ENCODE measurements at places on chromosomes 1 and 21.
A peak's percentile ranks its signal among the peaks of the same experiment; 100 is the strongest.

DNA sequence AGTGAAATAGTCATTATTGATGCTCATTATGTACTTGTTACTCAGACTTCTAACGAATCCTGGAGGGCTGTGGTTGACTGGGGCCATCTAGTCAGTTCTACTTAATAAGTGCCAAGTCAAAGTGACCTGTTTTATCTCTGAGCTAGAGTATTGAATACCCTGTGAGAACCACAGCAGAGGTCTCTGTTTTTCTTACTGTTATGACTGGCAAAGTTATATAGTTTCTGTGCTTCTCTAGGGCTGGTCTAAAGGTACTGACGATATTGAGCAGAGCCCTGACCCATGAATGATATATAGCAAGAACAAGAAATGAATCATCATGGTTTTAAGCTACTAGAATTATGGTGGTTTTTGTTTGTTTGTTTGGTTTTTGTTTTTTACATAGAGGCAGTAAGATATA is 555.8 kb downstream of the PLA2G4A start:
- DNase-seq = no peak

- no peak for DNase-seq
Observed at GRCh38 chr1:233333086-233333485, 5.6 kb downstream of the MAP3K21 start.

DNA sequence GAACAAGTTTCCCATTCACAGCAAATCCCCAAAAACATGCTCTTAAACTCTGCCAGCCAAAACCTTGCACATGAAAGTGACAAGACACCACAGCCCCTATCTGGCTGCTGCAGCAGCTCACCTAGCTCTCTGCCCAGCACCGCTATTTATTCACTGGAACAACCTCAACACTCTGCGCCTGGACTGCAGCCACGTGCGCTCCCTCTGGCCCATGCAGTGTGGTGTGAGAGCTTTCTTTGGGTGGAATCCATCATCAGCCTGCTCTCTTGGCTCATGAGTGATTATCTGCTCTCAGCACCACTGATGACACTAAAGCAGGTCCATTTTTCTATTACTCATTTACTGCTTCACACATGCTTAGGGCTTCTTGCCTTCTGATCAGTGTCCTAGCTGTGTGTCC is 11.4 kb downstream of the KCNJ6 start:
- DNase-seq = no peak

- DNase-seq = no peak
Observed at GRCh38 chr1:177246710-177247580, 76.2 kb downstream of the BRINP2 start.

DNA sequence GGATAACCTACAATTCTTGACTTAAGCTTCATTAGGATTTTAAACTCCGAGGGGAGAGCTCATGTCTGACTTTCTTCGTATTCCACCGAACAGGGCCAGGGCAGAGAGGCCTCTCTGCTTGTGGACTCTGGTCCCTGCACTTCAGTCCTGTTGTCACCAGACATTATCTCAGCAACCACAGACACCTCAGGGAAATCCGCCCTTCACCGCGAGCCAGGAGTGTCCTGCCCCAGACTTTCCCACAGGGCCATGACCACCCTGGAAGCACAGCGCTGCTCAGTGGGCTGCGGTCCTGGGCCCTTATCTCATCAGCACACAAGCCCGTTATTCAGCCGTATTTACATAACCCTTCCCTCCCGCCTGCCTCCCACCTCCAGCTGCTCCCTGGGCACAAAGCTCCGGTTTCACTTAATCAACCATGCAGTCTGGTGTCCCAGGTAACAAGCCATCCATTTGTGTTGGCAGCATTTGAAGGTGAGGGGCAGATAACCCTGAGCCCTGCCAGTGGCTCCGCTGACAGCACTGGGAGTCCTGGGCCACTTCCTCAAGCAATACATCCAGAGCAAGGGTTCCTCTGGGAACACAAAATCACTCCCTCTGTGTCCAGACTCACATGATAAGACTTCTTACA is 122.8 kb upstream of the RAB4A start:
- no peak for DNase-seq

DNA sequence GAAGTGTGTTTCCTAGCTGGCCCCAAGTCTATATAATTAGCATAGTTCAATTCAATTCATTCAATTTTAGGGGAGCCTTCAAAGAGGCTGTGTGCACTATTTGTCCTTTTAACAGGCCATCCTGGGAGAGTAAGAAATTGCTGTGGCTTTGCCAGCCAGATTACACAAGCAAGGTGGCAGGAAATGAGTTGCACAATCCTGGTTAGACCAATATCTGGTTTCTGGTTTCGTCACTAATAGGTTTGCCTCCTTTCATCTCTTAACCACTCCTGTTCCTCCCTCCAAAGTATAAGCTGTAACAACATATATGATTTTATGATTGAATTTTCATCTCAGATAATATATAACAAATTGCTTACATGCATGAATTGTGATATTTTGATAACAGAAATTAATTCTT is 84.1 kb upstream of the NEGR1 start:
- DNase-seq = peak; percentile 4

DNA sequence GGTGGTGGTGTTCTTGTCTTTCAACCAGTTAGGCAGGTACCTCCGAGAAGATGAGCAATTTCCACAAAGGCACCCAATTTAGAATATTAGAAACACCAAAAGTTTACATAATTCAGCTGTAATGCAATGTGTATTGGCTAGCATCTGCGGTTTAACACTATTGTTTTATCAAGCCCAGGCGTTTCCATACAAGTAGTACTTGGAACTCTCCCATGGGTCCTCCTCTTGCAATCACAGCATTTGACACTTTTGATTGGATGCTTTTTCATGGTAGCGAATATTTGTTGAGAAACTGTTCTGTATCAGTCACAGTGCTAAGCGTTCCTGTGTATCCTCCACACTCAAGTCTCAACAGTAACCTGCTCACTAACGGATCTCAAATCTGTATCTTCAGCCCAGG is 20.1 kb upstream of the MAP1LC3C start:
- DNase-seq = no peak

DNA sequence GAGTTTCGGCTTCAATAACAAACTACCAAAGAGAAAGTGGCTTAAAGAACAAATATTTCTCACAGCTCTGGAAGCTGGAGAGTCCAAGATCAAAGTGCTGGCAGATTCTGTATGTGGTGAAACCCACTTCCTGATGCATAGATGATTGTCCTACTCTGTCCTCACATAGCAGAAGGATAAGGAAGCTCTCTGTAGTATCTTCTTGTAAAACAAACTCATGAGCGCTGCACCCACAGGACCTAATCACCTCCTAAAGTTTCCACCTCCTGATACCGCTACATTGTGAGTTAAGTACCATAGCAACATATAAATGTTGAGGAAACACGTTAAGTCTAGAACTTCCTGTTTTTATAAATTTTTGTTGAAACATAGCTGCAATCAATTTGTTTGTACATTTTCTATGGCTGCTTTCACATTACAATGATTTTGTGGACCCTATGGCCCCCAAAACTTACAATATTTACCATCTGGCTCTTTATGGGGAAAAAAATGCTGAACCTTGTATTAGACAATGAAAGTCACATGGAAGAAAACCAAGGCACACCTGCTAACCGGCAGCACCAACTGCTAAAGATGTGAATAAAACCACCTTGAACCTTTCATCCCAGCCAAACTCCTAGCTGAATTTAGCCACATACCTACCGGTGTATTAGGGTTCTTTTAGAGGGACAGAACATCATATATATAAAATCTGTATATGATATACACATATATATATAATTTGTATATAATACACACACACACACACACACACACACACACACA is 1423.4 kb downstream of the NCAM2 start:
- DNase-seq = no peak

- peak; percentile 56 for DNase-seq
Observed at GRCh38 chr1:198212675-198213074, 55.9 kb downstream of the NEK7 start.

DNA sequence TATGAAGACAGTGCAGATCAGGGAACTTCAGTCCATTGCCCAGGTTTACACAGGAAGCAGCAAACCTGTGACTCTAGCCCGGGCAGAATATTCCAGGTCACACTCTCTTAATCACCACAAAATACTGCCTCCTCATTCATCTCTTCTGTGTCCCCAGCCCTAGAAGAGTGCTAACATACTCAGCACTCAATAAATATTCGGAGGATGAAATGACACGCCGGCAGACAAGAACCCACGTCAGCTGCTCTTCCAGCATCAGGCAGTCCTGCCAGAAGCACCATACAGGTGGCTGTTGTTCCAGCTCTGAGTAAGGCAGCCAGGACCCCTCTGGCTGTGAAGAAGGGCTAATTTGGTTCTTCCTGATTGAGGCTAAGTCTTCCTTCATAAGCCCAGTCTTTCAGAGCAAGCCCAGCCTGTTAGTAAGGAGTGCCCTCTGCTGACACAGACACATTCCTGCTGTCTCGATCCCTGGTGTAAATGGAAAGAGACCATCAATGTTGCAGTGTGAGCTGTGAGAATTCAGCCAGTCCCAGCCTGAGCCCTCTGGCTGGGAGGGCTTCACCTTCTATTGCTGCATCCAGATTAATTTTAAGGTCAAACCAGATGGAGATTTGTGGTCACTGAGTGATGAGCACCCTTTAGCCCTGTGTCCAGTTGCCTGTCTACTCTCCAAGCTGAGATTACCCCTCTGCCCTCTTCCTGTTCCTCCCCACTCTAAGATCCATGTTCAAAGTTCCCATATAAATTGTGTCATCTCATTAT is 45.0 kb upstream of the KIRREL1 start:
- peak; percentile 16 for DNase-seq

- DNase-seq = no peak
Observed at GRCh38 chr21:42248783-42249597, 30.1 kb downstream of the ABCG1 start.

DNA sequence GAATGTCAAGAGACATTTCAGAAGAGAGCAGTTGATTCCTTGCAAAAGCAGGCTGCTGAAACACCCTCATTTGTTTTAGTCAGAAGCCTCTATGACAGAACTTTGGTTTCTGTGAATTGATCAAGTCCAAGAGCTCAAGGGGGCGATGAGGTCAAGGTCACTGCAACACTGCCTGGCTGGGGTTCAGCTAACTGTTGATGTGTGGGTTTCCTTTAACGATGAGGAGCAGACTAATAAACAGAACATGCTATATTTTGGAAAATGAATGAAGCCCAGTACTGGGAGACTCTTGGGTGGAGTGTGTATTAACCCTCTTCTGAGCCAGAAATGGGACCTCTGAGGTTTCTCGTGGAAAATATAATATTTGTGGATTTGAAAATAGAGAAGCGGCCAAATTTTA is 109.3 kb downstream of the ZC3H11B start:
- DNase-seq = no peak

DNA sequence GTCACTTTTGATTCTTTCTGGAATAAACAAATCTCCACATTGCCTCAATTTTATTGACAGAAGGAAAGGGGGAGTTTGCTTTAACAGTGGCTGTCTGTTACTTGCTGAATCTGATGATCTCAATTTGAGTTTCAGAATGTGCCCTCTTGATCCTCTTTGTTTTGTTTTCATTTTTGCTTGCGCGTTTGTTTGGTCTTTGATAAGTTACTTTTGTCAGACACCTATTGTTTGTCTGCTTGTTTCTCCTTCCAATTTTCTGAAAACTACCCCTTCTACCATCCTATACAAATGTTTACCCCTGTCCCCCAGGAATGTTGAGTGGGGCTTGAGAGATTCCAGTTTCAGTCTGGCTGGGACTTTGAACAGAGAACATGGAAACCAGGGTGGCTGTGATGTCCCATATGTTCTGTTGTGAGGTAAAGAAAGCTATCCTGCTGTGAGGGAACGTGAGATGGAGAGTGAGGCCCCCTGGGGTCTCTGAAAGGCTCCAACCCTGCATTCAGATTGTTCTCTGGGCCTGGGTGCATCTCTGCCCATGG is 11.8 kb upstream of the XCL2 start:
- no peak for DNase-seq

GRCh38 chr1:119471566-119471965 is 35.4 kb upstream of the HSD3B1 start:
- no peak for DNase-seq

DNA sequence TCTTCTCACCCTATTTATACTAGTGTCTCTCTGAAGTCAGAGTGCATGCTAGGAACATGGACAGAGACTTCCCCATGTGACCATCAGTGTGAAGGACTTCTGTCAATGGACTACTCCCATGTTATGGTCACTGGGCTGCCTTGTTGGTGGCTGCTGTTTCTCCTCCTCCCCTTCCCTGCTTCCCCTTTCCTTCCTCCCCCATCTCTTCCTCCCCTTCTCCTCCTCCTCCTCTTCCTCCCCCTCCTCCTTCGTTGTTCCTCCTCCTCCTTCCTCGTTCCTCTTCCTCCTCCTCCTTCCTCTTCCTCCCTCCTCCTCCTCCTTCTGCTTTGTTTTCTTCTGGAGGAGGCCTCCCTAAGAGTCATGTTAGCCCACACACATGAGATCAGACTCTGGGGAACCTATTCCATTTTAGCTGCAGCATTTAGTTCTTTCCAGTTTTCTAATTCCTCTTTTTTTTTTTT is 35.8 kb downstream of the IER5 start:
- no peak for DNase-seq

GRCh38 chr1:100147875-100148274 is 14.9 kb downstream of the TRMT13 start:
- DNase-seq = no peak

DNA sequence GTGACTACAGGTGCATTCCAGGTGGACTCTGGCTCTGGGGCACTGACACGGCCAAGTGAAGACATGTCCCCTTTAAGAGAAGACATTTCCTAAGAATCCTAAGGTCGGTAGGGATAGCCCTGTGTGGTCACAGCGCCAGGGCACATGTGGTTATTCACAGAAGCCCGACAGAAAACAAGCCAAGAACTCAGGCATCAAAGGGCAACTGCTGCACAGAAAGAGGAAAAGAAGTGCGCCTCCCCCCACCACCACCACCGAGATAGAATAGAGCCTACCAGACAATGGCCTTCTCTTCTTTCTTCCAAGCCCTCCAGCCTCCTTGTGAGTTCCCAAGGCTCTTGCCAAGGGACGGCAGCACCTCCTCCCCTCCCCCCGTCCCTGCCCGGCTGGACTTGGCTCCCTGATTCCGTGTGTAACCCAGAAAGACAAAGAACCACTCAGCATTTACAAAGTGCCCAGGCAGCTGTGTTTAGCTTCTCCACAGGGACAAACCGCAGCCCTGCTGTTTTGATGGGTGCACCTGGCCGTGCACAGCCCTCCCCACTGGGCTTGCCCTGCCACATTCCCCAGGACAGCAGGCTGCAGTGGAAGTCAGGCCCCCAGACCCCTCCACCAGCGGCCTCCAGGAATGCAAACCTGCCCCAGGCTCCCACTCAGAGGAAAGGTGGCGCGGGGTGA is 30.2 kb downstream of the TMPRSS2 start:
- no peak for DNase-seq

GRCh38 chr1:223222377-223222776 is 79.3 kb upstream of the TLR5 start:
- no peak for DNase-seq

DNA sequence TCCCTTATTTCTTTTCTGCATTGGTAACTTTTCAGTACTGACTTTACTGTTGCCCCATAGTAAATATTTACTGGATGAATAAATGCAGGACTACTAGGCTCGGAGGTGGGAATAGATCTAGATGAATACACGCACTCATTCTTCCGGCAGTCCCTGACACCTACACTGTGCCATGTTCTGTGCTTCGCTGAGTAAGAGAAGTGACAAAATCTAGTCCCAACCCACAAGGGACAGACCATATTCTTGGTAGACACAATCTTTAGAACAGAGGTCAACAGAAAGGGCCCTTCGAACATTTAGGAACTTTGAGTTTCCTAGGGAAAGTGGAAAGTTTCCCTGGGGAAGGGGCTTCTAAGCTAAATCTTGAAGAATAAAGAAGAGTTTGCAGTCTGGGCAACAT is 3.3 kb upstream of the CD52 start:
- no peak for DNase-seq

GRCh38 chr1:5620997-5621396 is 371.2 kb downstream of the NPHP4 start:
- DNase-seq = no peak

Data from AG08396 (cell line).